ENCODE measurements at places on chromosomes 3 and 15.

- no peak for DNase-seq
These were observed 123.5 kb downstream of the RPLP1 start for GRCh38 chr15:69576035-69576526.

GRCh38 chr3:101219842-101220560 lies 100.4 kb downstream of the IMPG2 start:
- no peak for DNase-seq

DNA sequence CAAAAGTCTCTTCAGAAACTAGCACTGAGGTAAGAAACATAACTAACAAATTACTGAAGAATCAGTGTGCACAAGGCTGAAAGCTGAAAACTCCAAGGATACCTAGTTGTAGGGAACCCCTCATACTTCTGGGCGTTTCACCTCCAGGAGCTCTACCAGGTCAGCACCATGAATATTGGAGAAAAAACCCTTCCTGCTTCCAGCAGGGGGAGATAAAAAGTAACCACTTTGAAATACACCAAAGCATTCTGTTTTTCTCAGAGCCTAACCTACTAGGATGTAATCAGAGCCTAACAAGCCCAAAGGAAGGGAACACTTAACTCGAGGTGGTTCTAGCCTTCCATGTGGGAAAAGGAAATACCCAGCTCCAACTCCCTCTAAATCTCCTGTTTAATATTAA lies 175.8 kb upstream of the MME start:
- no peak for DNase-seq

DNA sequence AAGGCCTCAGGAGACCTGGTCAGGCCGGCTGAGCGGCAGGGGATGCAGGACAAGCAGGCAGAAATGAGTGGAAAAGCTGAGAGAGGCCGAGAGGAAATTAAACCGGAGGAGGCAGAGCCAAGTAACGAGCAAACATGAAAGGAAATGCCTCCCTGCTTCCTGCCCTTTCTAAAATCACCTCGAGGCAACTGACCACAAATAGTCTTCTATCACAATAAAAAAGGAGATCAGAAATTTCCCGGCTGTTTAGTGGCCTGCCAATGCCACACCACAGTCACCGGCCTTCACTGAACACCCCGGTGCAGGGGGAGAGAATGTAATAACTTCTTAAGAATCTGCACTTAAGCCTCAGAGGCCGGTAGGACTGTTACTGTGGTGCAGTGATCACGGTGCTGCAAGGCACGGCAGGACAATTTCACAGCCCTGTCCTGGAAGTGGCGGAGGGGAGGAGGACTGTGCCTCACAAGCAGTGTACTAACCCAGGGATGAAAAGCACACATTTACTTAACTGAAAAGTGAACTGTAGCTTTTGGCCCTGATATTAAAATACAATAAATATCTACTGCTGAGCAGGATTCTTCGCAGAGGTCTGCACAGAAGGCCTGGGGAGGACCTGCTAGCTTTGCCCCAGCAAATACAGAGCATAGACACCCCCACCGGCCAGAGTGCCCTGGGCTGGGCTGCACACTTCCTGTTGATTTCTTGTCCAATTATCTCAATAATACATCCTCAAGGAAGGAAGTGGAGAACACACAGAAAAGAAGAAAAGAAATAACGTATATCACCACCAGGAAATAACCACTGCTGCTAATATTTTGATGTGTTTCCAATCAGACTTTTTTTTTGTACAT lies 183.5 kb upstream of the NSMCE3 start:
- no peak for DNase-seq

DNA sequence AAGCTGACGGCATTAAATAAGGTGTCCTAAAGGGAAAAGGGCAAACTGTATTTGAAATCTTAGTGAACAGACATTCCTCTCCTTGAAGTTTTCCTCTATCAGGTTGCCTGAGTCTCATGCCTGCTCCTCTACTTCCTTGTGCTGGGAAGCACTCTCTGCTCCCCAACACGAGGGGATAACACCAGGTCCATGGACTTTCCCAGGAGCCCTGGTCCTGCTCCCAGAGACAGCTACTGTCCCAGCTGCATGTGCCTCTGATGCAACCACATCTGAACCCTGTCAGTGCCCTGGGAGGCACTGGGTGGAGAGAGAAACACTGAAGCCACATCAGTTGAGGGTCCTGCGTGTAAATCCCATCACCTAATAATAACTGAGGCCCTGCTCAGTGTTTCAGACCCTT lies 7.4 kb downstream of the TLR9 start:
- DNase-seq = no peak

DNA sequence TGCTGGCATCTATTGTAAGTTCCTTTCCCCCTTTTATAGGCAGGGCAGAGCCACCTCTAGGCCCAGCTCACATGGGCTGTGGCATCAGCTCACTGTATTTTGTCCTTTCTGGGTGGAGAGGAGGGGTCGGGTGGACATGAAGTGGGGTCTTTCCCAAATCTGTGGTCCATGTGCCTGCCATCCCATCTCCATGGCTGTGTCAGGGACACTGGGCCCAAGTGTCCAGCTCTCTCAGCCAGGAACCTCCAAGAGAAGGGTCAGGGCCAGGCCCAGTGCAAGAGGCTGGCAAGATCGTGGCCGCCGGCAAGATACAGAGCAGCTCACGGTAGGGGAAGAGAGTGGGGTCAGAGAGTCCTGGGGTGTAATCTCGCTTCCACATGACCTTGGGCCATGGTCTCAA lies 85.3 kb downstream of the PCSK6 start:
- no peak for DNase-seq

DNA sequence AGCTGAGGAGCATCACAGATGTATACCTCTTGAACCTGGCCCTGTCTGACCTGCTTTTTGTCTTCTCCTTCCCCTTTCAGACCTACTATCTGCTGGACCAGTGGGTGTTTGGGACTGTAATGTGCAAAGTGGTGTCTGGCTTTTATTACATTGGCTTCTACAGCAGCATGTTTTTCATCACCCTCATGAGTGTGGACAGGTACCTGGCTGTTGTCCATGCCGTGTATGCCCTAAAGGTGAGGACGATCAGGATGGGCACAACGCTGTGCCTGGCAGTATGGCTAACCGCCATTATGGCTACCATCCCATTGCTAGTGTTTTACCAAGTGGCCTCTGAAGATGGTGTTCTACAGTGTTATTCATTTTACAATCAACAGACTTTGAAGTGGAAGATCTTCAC lies 3.0 kb downstream of the CCR8 start:
- DNase-seq = no peak

- DNase-seq = no peak
These were observed 392.6 kb upstream of the TPM1 start for GRCh38 chr15:62649793-62650420.

DNA sequence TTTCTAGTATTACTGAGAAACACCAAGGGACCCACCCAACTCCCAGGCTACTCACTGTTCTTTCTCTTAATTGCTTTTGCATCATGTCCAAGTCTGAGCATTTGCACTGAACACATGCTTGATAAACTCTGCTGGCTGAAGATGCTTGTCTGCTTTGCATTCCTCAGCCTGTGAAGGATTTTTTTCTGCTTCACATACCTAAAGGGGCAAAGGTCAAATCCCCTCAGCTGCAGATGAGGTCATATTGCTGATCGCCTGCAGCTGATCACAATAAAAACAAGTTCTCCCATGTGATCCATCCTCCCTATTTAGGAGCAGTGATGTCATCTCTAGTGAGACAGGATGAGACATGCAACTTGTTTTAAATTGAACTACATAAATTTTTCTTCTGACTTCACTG lies 84.6 kb upstream of the DCBLD2 start:
- DNase-seq = peak; percentile 19

- DNase-seq = no peak
These were observed 10.5 kb upstream of the BLM start for GRCh38 chr15:90706394-90707327.

- DNase-seq = no peak
These were observed 20.5 kb downstream of the EXOG start for GRCh38 chr3:38516669-38517068.

DNA sequence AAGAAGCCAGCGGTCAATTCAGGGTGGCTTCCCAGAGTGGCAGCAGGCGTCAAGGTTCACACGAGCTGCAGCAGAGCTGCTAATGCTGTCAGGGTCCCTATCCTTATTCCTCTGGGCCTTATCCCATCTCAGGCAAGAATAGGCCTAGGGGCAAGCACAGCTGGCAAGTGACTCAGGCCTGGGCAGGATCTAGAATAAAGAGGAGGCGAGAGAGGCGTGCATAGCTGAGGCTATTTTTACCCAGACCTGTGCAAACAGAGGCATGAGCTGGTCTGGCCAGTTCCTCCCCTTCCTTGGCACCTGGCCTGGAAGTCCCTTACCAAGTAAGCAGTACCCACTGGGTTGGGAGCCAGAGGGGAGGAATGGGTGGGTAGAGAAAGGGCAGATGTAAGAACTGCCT lies 12.2 kb upstream of the VIPR1 start:
- no peak for DNase-seq

DNA sequence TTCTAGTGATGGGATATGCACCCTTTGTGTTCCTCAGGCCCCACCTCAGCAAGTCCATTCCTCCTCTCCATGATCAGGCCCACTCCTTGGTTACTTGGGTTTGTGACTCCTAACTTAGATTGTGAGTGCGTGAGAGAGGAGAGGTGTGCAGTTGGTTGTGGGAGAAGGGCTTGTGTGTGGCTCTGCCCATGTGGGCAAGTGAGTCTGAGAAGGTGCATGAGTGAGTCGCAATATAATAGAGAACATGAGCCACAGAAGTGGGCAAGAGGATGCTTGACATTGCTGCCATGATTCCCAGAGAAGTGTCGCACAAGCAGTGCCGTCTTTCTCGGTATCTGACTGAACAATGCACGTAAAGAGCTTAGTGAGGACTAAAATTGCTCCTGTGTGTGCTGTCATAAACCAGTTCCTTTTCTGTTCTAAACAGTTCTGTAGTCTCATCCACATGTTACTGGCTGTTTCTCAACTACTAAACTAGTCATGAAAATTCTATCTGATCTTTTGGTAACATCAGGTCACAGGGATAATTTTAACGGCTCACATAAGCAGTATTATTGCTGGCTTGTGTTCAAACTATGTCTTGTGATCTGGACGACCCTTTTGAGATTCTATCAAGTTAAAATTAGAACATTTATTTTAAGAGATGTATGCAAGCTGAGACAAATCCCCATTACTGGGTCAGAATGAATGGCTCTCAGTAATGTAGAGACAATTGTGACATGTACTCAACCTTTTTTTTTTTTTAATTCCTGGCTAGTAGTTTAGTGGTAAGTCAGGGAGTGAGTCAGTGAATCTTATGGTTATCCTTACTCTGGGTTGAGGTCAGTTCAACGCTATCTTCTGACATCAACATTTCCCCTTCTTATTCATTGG lies 25.6 kb downstream of the GYG1 start:
- no peak for DNase-seq

DNA sequence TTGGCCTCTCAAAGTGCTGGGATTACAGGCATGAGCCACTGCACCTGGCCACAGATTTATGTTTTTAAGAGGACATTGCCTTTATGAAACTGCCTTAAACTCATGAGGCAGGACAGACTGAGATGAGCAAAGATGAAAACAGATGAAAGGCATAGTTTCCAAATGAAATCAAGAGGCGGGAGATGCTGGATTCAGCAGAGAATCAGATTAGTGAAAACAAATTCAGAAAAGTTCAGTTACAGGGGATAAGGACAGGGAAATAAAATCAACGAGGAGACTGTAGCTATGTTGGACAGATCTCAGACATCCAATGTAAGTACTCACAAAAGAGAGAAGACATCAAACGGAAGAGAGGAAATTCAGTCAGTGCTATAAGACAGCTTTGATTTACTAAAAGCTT lies 68.1 kb downstream of the ADAMTSL3 start:
- DNase-seq = no peak

GRCh38 chr15:80587816-80588456 lies 107.2 kb upstream of the ABHD17C start:
- DNase-seq = no peak

GRCh38 chr15:44659056-44659455 lies 4.4 kb downstream of the SPG11 start:
- DNase-seq = no peak

GRCh38 chr3:72426618-72427397 lies 421.4 kb downstream of the SHQ1 start:
- no peak for DNase-seq

GRCh38 chr3:183911763-183912506 lies 27.3 kb upstream of the PARL start:
- DNase-seq = no peak

GRCh38 chr15:61521953-61522352 lies 292.9 kb upstream of the RORA start:
- DNase-seq = no peak

DNA sequence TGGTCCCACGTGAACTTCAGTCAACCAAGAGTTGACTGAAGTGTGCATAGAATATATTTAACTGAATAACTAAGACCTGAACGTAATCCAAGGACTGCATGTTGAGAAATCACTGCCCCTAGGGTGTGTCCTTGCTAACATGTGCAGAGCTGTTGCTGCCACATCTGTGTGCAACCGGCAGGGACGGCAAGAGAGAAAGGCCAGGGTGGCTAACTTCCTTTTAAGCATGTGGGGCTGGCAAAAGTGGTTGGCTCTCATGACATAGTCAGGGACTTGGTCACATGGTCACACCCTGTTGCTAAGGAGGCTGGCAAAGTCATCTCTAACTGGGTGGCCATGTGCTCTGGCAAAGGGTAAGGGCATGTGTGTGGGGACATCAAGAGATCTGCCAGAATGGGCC lies 52.4 kb downstream of the GASK1A start:
- DNase-seq = no peak

DNA sequence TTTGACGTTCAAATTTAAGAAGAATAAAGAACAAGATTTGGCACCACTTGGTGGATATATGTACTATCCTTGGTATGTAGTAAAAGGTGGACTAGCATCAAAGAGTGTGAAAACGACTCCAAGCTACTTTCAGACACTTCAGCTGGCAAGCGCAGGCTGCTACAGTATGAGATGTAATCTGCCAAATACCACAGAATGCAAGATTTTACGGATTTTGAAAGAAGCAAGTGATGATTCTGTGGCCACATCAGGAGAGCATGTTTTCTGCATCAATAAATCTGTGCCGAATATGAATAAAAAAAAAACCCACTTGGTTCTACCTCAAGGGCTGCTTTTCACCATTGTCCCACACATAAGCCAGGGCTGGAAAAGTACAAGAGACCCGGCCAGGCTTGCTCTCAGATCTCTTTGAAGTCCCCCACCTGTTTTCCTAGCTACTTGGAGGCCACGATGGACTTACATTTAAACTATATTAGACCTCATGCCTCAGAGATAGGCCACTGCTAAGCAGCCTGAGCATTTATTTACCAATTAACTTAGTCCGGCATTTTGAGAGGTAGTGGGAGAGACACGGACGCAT lies 37.4 kb downstream of the MYO1E start:
- DNase-seq = no peak
